Neural progenitor cell (in vitro differentiated cells): ENCODE measurements at places on chromosomes 16 and 17. TPM values are rescaled to one million over a fixed set of nuclear protein-coding genes. Genes with fewer than 3 reads are reported as not detected.

Gene KRT33A
- not detected in 2 replicates for total RNA-seq

GRCh38 chr16:73058221-73058615 lies 10.3 kb upstream of the ZFHX3 start:
- H3K27me3 ChIP-seq = peaks cover 88% of the 10 kb centered on the region
- no peak for DNase-seq
- no peaks in the 10 kb centered on the region for H3K36me3 ChIP-seq
- H3K27ac ChIP-seq = no peak overlapping the region
- H3K4me3 ChIP-seq = peak overlapping the region; percentile 71
- H3K4me1 ChIP-seq = peaks cover 79% of the 10 kb centered on the region

- H3K4me1 ChIP-seq = no peaks in the 10 kb centered on the region
- H3K27ac ChIP-seq = no peak overlapping the region
- H3K36me3 ChIP-seq = no peaks in the 10 kb centered on the region
- no peak overlapping the region for H3K4me3 ChIP-seq
These were observed 78.0 kb downstream of the MYO1D start for GRCh38 chr17:32798938-32799337.

- H3K27ac ChIP-seq = no peak overlapping the region
- H3K36me3 ChIP-seq = no peaks in the 10 kb centered on the region
- no peaks in the 10 kb centered on the region for H3K4me1 ChIP-seq
- no peak overlapping the region for H3K4me3 ChIP-seq
- no peak for DNase-seq
These were observed 77.6 kb downstream of the CMIP start for GRCh38 chr16:81522108-81522701.

DNA sequence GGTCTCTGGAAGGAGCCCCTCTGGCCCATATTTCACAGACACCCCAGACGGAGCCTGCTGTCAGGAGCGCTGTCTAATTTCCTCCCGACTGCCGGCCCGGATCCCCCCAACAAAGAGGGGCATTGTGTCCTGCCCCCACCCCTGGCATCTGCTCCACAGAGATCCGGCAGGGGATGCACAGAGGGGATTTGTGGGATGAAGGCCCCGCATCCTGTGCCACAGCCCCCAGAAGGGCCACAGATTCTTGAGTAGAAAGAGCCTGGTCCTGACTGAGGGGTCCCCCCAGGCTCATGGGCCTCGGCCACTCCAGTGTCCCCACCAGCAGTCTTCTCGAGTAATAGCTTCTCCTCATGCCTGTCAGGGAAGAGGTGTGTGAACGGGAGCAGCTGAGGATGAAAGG lies 29.5 kb downstream of the MEOX1 start:
- H3K27ac ChIP-seq = no peak overlapping the region
- H3K4me1 ChIP-seq = peaks cover 20% of the 10 kb centered on the region
- no peaks in the 10 kb centered on the region for H3K27me3 ChIP-seq
- no peak overlapping the region for H3K4me3 ChIP-seq
